ENCODE measurements at places on chromosomes 12 and 14.

GRCh38 chr14:21382886-21383847 is 652 bp downstream of the SUPT16H start:
- no peak for DNase-seq

- DNase-seq, result no peak
Measured at GRCh38 chr12:106080041-106080790, 58.5 kb downstream of the NUAK1 start.

GRCh38 chr14:88798156-88798555 is 5.4 kb upstream of the EML5 start:
- no peak for DNase-seq

- no peak for DNase-seq
Measured at GRCh38 chr12:4201333-4202100, 72.0 kb upstream of the CCND2 start.

DNA sequence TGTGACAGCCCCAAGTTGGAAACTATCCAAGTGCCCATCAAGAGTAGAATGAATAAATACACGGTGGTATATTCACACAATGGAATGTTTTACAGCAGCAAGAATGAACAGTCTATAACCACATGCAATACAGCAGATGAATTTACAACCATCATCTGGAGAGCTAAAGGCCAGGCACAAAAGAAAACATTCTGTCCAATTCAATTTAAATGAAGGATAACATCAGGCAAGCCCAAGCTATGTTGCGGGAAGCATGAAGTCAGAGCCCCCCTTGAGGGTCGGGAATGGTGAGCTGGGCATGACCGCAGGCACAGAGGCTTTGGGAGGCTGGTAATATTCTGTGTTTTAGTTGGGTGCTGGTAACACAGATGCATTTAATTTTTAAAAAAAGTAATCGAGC is 76.0 kb downstream of the SYNE3 start:
- no peak for DNase-seq

GRCh38 chr12:6450869-6451347 is 934 bp upstream of the TAPBPL start:
- DNase-seq, result no peak

DNA sequence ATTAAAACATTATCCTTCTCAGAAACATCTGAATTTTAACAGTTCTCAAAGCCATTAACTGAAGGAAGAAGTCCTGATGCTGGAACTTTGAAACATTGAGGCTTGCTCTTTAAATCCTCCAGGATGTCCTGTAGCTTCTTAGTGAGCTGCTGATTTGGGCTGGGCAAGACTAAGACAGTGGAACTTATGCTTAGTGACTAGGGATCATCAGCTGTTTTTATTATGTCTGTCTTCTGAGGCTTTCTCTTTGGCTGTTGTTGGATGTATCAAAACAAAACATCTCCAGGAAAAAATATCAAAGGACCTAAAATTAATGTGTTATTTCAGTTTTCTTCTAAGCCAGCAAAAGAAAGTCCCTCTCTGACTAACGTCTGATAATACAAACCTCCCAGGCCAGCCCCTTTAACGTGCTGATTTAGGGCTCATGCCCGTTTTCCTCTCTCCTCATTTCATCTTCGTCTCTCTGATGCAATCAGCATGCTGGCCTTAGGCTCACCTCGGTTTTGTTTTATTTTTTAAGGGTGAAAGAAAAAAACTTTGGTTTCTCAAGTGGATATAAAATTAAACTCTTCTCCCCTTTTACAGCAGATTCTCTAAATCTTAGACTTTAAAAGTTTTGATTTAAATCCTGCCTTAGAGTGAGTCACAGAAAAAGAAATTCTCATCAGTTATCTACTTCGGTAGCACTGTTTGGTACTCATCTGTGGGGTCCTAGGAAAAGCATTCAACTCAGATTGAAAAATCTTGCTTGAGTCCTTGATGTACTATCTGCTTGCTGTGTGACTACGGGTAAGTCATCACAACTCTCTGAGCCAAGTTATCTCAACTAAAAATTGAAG is 106.2 kb upstream of the CCDC91 start:
- DNase-seq, result no peak

GRCh38 chr14:32233260-32233659 is 30.2 kb upstream of the RNU6-8 start:
- DNase-seq, result no peak

- no peak for DNase-seq
Measured at GRCh38 chr14:104576970-104577332, 2.6 kb upstream of the C14orf180 start.

DNA sequence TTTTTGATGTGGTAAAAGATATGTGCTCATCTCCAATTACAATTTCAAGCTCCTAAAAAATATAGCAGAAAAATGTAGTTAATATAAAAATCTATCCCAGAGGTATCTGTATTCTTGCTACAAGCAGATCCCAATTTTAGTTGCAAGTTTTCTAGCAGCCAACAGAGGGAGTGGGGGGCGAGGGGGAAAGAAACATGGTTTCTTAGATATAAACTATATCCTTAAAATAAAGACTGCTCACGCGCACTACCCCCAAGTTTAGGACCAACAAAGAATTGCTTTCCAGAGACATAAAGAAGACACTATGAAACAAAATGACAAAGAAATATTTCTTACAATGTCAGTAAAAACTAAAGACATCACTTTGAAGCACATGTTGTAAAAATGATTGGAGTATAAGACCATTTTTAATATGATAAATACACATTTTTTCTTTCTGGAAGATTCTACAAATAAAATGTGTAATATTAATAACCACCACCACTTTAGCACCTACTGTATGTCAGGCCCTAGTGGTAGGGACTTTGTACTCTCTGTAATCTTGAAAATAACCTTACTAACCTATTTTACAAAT is 5.4 kb downstream of the MAGOHB start:
- no peak for DNase-seq

GRCh38 chr14:85040046-85040685 is 489.8 kb upstream of the FLRT2 start:
- DNase-seq, result no peak

DNA sequence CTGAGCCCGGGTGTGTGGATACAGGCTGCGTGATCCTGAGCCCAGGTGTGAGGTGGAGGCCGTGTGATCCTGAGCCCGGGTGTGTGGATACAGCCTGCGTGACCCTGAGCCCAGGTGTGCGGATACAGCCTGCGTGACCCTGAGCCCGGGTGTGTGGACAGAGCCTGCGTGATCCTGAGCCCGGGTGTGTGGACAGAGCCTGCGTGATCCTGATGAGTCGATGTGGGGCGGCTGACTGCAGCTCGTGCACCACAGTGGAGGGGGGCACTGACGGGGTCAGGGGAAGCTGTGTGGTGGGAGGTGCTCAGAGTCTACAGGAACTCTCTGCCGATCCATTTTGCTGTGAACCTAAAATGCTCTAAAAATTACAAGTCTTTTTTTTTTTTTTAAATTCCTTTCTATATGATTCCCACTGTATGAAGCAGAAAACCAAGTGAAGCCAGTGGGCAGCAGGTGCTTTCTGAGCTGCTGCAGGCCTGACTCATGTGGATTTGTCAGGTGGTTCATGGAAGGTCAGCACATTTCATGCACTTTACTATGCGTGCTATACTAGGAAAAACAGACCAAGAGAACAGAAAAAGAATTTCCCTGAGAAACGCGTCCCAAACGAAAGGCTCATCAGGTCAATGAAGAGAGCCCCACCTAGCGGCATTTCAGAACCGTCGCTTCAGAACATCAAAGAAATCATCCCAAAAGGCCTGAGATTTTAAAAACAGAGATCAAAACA is 19.3 kb downstream of the BRF1 start:
- no peak for DNase-seq

- DNase-seq, result no peak
Measured at GRCh38 chr12:80121661-80122060, 22.3 kb downstream of the OTOGL start.

DNA sequence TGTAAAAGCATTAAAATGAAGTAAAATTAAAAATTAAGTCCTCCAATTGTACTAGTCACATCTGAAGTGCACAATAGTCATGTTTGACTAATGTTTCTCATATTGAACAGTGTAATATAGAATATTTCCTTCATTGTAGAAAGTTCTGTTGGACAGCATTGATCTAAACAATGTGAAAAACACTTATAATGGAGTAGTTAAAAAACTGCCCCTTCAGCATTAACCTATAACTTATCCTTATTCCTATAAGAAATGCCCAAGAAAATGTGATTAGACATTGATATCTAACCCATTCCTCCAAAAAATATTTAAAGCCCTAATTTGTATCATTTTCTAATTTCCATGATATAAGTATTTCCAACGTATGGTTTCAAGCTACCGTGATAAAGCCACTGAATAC is 210.7 kb downstream of the RASSF9 start:
- no peak for DNase-seq

DNA sequence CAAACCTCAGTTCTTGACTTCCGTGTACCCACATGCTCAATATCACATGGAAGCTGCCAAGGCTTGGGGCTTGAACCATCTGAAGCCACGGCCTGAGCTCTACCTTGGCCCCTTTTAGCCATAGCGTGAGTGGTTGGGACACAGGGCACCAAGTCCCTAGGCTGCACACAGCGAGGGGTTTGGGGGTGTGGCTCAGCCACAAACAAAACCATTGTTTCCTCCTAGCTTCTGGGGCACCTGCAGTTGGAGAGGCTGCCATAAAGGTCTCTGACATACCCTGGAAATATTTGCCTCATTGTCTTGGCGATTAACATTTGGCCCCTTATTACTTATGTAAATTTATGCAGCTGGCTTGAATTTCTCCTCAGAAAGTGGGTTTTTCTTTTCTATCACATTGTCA is 628.6 kb downstream of the NRXN3 start:
- DNase-seq, result no peak

DNA sequence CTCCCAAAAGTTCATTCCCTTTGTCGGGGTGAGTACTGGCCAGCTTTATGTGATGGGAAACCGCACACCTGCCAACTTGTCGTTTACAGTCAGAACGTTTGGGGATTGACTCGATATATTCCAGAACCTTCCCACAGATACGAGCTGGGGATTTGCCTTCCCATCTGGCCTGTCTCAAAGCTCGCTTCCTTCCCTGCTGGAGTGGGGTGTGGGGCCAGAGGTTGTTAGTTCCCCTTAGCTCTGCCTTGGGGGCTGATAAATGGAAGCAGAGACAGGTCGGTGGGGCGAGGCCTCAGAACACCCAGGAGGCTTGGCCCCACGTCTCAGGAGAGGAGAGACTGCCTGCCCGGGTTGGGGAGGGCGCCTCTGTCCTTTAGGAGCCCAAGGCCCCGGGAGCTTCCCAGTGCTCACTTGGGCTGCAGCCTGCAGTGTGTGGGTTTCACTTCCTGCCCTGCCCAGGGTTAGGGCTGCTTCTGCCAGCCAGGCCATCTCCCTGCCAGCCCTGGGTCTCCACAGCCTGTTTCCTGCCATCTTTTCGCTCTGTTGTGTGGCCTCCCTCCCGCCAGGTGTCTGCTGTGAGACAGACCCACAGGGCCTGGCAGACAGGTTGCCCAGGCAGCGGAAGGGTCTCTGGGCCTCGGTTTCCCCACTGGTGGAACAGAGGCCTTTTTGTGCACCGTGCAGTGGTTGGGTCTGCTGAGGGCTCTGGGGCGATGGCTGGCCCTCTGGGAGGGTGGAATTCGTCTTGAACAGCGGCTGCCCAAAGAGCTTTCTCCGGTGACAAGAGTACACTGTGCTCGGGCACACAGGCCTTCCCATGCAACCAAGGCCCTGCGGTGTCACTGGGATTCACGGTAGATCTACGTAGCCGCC is 8.1 kb upstream of the TEX22 start:
- DNase-seq, result no peak

DNA sequence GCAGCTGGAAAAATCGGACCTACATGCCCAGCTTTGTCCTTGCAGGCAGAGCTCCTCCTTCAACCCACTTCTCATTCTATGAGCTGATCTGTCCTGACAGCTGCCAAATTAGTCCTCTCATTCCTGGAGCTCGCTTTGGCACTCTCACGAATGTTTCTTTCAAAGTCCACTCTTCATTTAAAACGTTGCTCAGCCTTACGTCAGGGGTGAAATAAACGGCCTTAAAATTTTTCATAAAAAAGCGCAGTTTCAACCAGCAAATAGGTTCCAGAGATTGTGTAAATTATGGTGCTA is 120.9 kb upstream of the HIF1A start:
- no peak for DNase-seq
